Esophagus squamous epithelium (tissue), 5 donors: ENCODE measurements at places on chromosomes 13 and 19. TPM values are rescaled to one million over a fixed set of nuclear protein-coding genes. Genes with fewer than 3 reads are reported as not detected.

Gene ZNF723
- total RNA-seq, result not detected

Gene CLEC4G
- total RNA-seq, result 0.18 TPM

GRCh38 chr13:75430436-75431209, 51.3 kb downstream of the TBC1D4 start:
- DNase-seq, result no peak

DNA sequence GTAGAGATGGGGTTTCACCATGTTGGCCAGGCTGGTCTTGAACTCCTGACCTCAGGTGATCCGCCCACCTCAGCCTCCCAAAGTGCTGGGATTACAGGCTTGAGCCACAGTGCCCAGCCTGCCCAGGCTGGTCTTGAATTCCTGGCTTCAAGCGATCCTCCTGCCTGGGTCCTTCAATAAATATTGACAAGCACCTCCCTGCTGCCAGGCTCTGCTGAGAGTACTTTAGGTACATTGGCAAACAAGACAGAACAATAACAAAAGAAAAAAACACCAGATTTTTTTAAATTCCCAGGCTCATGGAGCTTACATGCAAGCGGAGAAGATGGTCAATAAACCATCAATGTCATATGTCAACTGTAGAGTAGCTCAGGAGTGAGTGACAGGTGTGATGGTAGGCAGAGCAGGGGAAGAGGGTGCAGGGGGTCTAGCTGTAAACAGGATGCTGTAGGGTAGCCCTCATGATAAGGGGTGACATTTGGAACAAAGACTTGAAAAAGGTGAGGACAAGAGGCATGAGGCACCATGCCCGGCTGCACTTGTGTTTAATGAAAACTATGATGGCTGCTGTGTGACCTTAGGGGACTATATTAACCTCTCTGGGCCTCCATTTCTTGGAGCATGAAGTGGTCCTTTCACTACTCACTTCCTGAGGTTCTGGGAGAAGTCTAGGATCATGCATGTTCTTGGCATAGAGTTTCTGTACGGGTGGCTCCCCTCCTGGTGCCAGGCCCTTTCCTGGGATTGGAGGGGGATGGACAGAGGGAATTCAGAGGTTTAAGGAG, 19.6 kb downstream of the SULT2B1 start:
- DNase-seq, result no peak

- DNase-seq, result no peak
These were observed 46.3 kb downstream of the UNC13A start for GRCh38 chr19:17641846-17642245.

DNA sequence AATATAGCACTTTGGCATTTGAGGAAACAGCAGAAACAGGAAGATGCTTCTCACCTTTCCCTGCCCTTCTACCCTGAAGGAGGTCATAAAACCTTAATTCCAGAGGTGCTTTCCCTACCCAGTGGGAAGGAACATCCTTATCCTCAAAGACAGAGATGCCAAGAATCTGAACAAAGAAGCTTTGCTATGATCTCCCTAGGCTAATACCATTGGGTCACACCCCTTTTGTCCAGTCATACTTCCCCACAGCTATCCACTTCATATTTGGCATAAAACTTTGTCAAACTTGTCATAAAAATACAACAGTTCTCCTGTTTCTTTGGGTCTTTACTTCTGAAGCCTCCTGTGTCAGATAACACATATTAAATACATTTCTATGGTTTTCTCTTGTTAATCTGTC, 21.7 kb upstream of the RXFP2 start:
- DNase-seq, result no peak

DNA sequence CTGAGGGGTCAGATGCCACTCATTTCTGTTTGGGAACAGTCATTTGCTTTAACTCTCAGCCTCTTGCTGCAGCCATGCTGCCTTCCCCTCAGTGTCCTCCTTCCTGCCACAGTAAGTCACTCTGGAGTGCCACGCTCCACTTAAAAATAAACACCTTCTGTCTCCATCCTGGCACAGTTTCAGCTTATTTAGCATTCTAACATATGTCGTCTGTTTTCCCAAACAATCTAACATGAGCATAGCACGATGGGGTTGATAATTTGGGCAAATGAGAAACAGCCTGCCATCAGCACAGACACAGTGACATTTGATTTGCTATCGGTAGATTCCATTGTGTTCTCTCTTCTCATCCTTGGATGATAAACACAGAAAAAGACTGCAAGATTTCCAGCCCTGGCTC, 768.6 kb downstream of the UQCRFS1 start:
- DNase-seq, result no peak
